ENCODE measurements at places on chromosomes 7 and 10.

DNA sequence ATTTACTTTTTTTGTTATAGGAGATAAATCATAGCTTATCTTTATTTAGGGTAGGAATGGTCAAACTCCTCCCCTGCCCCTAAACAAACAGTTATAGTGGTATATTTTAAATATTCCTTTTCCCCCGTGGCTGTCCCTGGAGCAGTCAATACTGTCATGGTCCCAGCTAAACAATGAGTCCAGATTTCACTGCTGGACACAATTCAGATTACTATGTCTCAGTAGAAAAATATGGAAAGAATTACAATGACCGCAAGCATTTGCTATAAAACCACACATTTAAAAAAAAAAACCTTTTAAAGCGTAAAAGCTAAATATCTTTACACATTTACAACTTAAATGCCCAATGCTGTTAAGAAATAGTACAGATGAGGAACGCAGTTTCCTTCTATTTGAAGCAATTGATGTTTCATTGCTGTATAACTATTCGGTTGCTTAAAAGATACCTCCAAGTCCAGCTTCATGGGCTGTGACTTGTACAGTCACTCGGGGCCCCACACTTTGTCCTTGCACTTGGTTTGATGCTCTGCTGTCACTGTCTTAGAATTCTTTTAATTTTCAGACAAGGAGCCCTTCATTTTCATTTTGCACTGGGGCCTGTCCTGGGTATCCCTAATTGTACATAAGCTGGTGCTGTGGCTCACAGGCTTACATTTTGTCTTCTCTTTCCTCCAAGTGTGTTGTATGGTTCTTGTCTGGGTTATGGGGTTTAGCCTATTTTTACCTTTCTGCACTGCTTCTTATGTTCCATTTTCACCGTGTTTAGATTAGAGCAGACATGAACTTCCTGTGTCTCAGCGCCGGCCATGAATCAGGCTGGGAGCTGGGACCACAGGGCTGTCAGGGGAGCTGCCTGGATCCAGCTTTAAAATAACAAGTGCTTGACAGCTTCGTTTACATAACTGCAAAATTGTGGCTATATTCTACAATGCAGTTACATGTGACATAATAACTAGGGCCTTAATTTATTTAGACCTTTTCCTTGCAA, 530.2 kb upstream of the FZD8 start:
- DNase-seq, result no peak

DNA sequence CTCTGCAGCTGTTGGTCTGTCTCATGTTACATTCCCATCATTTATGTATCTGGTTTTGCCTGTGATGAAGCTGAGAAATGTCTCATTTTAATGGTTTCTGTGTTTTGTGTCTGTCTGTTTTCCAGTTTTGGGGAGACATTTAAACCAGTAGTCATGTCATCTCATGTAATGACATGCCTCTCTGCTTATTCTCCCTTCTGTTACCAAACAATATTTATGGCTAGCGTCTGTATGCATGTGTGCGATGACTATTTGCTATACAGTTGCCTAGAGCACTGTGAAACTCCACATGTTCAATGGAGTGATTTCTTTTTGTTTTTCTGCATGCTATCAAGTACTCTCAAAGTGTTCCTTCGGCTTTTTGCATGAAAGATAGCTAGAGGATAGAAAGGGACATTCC, 132.0 kb downstream of the ST7 start:
- DNase-seq, result no peak

DNA sequence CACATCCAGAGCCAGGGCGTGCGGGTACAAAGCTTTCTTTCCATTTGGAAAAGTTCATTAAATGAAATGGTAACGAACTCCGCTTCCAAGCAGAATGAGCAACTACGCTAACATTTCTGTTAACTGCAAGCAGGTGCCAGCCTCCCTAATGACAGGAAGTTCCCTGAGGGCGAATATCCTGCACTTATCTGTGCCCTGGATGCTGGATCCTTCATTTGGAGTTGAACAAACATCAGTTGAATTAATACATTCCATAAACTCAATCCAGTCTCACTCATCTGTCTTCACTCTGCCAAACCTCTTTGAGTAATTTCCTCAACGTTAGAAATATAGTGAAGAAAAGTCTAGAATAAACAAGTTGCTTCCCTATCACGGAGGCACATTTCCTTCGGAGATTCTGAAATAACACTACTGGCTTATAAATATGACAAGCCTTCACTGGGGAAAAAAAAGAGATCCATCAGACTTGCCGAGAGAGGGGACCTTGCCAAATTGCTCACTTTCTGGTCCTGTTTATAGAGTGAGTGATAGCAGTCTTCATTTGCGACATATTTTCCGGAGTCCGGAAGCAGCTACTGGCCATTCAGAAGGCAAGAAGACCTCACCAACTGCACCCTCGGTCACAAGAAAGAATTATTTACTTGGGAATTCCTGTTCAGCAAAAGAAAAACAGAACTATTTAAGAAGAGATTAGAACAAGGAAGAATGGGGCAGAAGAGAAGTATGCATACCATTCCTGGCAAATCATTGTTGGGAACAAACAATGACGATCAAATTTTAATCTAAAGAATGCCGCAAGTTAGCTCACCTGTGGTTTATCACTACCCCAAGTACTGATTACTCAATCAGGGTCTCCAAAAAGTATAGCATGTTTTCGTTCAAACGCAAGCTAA, 196.4 kb downstream of the FAM107B start:
- no peak for DNase-seq

DNA sequence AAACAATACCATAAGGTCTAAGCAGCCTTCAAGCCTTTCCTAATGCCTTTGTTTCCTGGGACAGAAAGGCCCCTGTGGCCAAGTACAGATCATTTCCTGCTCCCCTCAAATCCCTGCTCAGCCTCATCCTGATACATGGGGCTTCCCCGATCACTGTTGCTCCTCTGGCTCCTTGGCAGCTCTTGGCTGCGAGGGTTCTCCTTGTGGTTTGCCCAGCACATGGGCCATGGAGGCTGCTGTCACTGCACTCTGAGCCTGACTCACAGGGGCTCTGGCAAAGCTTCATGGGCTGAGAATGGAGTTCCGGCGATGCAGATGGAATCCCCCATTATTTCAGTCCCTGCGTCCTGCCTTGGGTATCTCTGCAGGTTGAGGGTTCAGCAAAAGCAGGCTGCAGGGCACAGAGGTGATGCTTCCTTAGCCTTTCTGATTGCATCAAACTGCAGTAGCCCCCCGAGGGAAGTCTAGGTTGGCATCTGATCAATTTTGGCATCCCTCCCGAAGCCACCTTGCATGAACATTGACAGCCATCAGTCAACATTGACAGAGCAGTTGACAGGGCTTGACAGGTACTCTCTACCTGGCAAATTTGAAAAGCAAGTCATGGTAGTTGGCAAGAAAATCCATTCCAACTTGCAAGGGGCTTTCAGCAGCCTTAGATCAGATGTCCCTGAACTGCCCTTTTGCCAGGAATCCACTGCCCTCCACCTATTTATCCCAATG, 168.6 kb downstream of the GFRA1 start:
- no peak for DNase-seq

GRCh38 chr10:121522831-121523230, 75.4 kb downstream of the FGFR2 start:
- DNase-seq, result no peak

GRCh38 chr10:45673074-45673648, 589 bp upstream of the ZFAND4 start:
- DNase-seq, result no peak

DNA sequence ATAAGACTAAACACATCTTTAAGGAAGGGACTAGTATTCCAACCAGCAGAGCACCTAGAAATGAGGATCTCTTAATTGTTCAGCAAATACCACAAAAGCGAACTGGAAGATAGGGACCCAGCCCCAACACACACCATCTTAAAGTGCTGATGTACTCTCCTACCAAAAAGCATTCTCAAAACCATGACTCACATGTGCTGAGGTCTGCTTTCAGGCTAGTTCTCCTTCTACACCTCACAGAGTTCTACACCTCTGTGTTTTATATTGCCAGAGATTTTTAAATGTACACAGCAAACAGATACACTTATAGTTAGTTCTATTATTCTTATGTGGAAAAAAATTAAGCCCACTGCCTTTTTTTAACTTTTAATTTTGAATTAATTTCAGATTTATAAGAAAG, 191.9 kb downstream of the DOCK4 start:
- no peak for DNase-seq

GRCh38 chr7:149666360-149666945, 106.9 kb downstream of the ZNF467 start:
- no peak for DNase-seq

GRCh38 chr10:13812804-13813203, 226.0 kb downstream of the PRPF18 start:
- no peak for DNase-seq

- no peak for DNase-seq
Observed at GRCh38 chr7:139869886-139870285, 40.8 kb downstream of the TBXAS1 start.

DNA sequence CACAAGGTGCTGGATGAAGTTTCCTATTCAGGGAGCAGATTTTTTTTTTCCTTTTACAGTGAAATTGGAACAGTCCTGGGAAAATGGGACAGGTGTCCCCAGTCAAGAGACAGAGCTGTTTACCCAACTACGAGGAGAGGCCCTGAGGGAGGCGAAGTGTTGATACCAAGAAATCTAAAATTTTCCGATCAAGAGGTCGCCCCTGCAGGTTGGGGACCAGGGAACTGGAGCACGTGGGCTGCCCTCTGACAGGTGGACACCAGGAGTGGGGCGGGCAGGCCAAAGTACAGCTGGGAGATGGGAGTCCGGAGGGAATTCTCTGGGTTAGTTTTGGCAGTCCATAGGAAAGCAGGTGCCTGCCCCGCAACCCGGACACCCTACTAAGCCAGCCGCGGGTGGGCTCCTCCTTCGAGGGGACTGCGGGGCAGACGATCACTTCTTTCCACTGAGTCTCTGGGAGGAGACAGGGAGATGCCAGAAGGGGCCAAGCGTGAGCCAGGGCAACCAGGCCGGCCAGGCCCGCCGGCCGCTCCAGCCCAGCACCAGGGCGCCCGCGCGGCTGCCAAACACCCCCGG, 965 bp upstream of the CAMK1D start:
- DNase-seq, result no peak

DNA sequence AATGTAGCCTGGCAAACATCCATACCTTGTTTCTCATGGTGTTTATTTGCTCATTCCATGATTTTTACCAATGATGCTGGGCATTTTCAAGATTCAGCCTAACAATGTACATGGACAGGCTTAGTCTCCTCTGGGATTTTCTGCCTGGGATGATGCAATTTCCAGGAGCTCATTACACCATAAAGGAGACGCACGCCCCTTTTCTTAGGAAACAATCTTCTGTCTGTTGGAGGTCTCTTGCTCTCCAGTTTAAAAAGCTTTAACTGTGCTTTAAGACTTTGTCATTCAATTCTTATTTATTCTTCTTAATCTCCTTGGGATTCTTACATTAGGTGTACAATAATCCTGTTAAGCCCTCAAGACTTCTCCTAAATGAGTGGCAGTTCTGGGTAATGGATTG, 150.3 kb upstream of the NRP1 start:
- no peak for DNase-seq

DNA sequence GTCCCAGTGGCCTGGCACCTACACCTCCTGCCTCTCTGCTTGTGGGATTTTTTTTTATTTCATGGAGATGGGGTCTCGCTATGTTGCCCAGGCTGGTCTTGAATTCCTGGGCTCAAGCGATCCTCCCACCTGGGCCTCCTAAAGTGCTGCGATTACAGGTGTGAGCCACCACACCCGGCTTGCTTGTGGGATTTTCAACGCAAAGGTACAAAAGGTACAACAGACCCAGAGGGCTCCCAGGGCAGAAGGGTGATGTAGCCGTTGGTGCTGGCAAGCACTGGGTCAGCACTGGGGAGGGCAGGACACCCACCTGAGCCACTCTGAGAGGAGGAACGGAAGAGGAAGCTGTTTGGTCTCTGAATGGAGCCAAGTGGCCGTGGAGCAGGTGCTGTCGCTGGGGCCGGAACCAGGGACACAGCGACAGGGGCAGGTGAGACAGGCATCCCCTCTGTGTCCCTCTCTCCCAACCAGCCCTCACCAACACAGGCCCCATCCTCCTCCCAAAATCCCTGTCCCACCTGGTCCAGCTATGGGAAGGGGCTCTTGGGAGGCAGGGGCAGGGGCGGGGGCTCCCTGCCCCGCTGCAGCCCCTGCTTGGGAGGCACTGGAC, 2.8 kb upstream of the SAP25 start:
- DNase-seq, result no peak

DNA sequence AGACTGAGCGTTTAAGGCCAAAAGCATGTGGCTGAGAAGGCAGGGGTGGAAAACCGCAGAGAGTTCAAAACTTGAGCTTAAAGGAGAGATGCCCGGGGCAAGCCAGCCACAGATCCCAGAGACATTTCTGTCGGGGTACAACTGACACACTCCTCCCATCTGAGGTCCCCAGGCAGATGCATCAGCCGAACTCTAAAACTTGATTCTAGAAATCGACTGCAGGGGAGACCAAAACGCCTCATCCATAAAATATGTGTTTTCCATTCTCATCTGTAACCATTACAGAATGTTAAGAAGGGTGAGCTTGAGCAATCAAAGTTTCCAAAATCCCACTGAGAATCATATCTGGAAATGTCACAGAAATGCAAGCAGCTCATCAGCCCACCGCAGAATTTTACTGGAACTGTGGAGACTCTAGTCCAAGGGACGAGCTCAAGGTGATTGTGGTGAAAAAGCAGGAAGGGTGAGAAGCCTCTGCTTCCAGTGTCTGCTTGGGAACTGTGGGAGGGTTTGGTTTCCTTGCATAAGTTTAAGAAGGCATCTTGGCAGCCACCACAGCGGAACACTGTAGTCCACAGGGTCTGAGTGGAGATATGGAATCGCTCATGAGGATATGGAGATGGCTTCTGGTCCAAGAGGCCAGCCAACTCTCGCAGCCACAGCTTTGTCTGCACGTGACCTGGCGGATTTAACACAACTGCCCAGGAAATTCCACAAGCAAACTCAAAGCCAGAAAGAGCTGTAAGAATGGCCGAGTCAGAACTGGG, 249.2 kb downstream of the SFMBT2 start:
- no peak for DNase-seq

- peak; percentile 21 for DNase-seq
Observed at GRCh38 chr10:101031796-101032636, 982 bp downstream of the SFXN3 start.

- no peak for DNase-seq
Observed at GRCh38 chr7:128366300-128366699, 4.8 kb upstream of the PRRT4 start.

- no peak for DNase-seq
Observed at GRCh38 chr10:50279489-50279888, 28.2 kb upstream of the ASAH2 start.
